NCI-H1092 (cell line): ENCODE measurements at places on chromosomes 1 and 21.

DNA sequence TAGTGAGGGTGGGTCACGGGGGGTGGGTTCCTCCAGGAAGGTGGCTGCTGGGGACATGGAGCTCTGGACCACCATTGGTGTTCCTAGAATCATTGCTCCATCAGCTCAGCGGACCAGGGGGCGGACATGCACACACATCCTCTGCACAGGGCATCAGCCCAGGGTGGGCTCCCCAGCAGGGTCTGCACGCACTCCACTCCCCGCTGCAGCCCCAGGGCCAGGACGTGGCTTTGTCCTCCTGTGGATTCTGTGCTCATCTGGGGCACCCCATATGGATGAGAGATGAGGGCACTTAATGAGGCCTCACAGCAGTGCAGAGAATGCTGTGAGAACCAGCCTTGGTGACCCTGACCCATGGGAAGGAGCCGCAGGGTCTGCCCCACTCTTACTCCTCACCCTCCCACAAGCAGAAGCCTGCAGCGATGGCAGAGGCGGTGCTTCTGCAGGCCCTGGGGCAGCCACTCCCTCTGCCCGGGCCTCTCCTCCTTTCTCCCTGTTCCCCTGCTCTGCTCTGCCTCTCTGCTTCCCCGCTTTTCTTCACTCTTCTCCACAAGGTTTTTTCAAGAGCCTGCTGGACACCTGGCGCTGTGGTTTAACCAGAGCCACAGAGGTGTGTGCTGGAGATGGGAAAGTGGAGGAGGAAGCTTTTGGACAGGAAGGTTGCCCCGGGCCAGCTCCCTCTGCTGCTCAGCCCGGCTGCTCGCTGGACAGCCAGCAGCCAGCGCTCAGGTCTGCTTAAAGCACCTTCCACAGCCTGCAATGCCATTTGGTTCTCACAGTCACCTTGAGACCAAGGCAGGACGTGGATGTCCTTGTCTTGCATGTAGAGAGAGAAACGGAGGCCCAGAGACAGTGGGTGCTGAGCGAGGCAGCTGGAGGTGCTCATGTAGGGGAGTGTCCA, 26.3 kb upstream of the PCBP3 start:
- no peak for DNase-seq

DNA sequence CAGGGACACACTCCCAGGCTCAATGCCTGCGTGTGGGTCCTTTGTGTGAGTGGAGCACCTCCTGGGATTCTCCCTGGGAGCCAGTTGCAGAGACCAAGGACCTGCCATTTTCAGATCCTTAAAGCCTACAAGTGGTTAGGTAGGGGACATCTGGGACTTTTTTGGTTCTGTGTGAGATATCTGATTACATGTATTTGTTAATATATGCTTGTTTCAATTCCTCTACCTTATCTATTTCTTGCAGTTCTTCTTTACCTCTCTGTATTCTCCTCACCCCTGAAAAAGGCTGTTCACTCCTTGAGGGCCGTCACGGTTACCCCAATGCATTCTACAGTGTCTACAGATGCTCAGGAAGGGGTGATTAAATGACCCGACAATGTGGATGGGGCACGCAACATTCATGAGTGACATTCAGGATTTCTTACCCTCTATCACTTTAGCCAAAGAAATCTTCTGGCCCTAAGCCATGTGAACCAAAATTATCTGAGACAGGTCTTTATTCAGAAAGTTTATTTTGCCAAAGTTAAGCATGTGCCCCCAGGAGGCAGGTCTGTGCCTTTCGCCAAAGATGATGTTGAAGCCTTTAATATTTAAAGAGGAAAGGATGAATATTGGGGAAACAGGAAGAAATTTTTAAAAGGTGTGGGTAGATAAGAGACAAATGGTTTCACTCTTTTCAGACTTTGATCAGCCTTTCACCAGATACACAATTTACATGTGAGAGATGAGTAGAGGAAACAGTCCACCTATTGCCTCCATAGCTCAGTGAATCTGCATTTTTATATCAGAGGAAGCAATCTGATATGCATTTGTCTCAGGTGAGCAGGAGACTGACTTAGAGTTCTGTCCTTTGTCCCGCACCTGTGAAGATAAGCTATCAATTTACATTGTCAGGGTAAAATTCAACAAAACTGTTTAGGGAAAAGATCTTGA, 44.6 kb upstream of the MPZL1 start:
- no peak for DNase-seq

- no peak for DNase-seq
These were observed 33.1 kb upstream of the ERRFI1 start for GRCh38 chr1:8059161-8059622.

- DNase-seq, result no peak
These were observed 44.2 kb upstream of the ETS2 start for GRCh38 chr21:38761531-38761930.
